ENCODE measurements at places on chromosomes 16 and 17.

DNA sequence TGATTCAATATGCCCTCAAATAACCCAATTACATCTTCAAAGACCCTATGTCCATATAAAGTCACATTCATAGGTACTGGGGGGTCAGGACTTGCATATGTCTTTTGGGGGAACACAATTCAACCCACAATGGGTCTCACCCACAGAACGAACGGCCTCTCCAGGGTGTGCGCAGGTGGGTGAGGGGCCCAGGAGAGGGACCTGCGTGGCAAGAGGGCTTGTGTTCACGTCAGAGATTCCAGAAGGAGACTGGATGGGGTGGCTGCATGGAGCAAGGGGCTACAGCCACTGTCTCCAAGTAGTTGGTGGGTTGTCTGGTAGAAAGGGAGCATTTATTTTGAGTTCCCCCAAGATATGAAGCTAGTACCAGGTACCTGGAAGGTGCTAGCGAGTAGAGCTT, 212.2 kb downstream of the SEC14L1 start:
- no peak for DNase-seq

DNA sequence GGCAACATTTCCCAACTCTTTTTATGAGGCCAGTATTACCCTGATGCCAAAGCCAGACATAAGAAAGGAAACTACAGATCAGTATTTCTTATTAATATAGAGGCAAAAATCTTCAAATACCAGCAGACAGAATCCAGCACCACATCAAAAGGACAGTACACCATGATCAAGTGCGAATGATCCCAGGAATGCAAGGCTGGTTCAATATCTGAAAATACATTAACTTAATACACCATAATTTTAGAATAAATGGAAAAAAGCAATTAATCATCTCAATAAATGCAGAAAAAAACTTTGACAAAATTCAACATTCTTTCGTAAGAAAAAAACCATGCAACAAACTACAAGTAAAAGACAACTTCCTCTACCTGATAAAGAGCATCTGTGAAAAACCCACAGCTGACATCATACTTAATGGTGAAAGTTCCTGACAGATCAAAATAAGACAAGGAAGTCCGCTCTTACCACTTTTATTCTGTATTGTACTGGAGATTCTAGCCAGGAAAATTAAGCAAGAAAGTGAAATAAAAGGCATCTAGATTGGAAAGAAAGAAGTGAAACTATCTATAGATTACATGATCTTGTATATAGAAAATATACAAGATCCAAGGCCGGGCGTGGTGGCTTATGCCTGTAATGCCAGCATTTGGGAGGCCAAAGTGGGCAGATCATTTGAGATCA, 26.4 kb upstream of the MAPK3 start:
- DNase-seq, result no peak

GRCh38 chr16:70796301-70796700, 4.7 kb downstream of the VAC14 start:
- no peak for DNase-seq

- no peak for DNase-seq
Measured at GRCh38 chr16:12468552-12468951, 335.1 kb downstream of the CPPED1 start.

DNA sequence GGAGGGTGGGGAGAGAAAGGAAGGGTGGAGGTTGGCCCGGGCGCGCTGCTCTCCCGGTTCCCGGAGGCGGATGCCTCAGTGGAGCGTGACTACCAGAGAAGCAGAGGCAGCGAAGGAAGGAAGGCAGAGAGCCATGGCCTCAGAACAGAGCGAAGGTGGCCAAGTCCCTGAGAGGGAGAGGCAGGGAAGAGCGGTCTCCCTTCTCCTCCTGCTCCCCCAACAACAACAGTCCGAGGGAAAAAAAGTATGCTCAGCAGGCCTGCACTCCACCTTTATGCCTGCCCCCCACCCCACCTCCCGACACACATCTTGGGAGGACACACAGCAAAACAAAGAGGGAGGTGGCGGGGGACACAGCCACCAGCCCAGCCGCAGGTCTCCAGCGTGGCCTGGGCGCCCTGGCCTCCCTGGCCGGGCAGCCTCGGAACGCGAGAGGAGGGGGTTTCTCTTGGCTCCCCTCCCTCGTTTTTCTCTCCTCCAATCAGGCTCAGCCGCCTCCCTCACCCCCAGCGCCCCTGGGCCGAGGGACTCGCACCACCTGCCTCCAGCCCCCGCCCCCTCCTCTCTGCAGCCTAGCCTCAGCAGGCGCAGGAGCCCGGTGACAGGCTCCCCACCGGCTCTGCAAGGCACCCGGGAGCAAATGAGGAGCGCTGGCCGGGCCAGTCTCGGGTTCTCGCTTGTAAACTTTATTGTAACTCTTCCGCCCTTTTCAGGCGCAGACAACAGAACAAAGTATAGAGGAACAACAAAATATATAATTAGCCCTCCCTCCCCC, 1.1 kb upstream of the HOXB7 start:
- no peak for DNase-seq

GRCh38 chr17:64447526-64447925, 1.4 kb upstream of the MILR1 start:
- no peak for DNase-seq

DNA sequence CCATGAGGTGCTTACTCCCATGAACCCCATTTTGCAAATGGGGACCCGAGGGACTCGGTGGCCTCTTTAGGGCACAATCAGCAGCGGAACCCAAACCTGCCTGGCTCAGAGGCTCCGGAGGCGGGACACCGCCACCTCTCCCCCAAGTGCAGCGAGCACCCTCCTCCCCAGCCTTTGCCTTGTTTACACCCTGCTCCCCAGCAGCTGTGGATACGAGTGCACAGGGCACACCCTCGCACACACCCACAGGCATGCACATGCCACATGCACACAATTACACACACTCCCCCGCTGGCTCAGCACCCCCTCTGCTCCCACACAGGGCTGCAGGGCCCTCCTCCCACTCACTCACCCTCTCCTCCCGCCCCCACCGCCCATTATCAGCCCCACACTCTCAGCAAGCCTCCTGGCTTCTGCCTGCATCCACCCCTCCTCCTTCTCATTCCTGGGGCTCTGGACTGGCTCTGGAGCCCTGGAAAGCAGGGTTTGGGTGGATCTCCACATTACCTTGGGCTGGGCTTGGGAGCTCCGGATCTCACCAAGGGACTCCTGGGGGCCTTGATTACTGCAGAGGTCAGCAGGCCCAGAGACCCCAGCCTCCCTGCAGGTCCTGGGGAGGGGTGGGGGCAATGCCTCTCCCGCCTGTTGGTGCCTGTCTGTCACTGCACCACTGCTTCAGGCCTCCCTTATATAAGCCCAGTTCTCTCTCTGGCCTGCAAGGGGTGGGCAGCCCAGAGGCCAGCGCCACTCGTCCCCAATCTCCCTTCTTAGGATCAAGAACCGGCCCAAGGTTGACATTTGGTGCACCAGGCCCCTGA, 6.4 kb downstream of the PDK2 start:
- DNase-seq, result no peak

DNA sequence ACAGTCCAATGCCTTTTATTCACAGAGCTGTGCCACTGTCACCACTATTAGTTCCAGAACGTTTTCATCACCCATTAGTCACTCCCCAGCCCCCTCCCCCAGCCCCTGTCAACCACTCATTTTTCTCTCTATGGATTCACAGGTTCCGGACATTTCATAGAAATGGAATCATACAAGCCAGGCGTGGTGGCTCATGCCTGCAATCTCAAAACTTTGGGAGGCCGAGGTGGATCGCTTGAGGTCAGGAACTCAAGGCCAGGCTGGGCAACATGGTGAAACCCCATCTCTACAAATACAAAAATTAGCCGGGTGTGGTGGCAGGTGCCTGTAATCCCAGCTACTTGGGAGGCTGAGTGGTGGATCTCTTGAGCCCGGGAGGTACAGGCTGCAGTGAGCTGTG, 759 bp upstream of the PAM16 start:
- DNase-seq, result no peak
